ENCODE measurements at places on chromosomes 5 and 9.
A peak's percentile ranks its signal among the peaks of the same experiment; 100 is the strongest.

DNA sequence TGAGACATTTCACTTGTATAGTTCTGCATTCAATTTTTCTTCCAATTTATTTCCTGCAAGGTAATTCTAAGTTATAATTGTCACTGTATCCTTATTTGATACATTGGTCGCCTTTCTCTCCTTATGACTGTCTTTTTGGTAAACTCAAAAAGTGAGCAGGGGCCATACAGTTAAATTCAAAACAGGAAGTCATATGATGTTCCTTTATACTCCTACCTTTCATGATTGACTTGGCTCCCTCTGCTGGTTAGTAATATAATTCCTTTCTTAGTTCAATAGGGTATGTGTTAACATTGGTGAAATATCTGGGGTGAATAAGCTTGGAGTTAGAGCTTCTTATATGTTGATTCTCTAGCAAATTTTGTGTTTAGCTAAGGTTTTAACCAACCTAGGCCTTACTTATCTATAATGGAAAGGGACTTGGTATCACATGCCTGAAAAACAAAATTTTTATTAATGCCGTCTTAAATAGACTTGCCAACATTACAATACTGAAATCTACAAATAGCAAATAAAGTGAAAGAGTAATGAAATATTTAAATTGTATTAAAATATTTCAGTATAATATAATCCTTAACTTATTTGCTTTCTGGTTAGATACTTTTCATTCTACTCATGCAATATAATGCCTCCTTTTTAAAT, 6.0 kb upstream of the NIPBL start:
- peak; percentile 60 for DNase-seq

- DNase-seq, result no peak
These were observed 188.8 kb downstream of the COMMD10 start for GRCh38 chr5:116273448-116274242.

- DNase-seq, result no peak
These were observed 1198.6 kb downstream of the CDH12 start for GRCh38 chr5:21654556-21654955.

DNA sequence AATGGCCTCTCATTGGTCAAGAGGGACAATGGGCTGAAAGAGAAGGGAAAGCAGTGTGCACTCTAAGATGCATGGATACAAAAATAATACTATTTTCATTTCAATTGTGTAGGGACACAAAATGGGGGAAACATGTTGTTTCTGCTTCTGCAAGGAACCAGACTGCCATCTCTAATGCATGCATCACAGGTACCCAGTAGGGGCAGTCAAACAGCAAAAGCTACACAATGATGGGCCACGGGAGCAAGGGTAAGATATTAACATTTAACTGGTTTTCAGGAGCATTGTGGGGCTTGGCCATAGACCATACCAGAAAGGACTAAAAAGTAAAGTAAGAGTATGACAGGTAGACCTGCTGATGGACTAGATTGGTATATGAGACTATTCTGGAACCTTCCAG, 535.8 kb downstream of the SPATA31D1 start:
- DNase-seq, result no peak

DNA sequence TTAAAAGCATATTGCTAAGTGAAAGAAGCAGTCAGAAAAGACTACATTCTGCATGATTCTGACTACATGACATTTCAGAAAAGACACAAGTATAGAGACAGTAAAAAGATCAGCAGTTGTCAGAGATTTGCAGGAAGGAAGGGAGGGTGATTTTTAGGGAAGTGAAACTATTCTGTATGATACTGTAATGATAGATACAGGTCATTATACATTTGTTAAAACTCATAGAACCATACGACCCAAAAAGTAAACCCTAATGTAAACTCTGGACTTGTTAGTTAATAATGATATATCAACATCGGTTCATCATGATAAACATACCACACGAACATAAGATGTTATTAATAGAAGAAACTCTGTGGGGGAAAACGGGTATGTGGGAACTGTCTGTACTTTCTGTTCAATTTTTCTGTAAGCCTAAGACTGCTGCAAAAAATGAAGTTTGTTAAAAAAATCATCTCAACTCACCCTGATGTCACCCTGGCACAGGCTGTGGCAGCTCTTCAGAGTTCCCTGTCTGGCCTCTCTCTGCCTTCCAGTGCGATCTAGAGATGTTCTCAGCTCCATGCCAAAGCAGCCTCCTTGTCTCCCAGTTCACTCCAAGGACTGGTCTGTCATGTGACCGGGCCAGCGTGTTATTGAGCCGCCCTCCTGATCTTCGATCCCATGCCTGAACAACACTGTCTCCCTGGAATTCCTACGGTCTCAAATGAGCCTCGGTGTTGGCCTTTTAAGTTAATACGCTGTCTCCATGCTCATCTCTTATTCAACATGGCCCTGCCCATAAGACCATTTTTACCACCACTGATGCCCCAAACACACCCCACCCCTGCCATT, 35.4 kb downstream of the PRLR start:
- DNase-seq, result no peak

DNA sequence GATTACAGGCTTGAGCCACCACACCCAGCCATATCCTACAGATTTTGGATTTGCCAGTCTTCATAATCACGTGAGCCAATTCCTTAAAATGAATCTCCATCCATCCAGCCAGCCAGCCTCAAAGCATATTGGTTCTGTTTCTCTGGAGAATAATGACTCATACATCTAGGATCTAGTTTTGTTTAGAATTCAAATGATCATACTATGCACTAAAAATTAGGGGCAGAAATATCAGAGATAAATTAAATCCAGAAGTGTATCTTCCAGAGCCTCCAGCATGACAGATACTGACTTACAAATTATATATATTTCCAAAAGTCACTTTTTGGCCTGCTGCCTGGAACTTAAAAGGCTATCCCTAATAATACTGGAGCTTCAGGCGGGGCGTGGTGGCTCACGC, 119.1 kb upstream of the NR5A1 start:
- DNase-seq, result no peak

DNA sequence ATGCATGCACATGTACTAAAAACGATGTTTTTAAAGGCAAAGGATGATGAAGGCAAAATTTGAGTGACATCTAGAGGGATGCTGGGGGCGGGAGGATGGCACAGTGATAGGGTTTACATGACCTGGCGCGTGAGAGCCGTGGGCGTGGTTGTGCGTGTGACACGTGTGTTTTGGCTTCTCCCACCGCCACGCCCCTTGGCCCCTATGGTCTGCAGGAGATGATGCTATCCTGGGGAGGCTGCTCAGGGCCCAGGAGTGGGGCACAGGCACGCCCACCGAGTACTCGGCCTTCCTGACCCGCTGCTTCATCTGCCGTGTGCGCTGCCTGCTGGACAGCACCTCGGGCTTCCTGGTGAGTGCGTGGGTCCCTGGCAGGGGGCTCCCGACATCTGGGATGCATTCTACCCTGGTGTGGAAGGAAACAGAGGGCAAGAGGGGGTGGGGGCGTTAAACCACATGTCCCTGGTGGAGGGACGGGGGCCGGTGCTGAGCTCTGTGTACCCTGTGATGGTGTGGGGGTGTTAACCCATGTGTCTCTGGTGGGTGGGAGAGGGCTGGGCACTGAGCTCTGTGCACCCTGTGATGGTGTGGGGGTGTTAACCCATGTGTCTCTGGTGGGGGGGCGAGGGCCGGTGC, 19.2 kb upstream of the EXOC3 start:
- DNase-seq, result no peak

DNA sequence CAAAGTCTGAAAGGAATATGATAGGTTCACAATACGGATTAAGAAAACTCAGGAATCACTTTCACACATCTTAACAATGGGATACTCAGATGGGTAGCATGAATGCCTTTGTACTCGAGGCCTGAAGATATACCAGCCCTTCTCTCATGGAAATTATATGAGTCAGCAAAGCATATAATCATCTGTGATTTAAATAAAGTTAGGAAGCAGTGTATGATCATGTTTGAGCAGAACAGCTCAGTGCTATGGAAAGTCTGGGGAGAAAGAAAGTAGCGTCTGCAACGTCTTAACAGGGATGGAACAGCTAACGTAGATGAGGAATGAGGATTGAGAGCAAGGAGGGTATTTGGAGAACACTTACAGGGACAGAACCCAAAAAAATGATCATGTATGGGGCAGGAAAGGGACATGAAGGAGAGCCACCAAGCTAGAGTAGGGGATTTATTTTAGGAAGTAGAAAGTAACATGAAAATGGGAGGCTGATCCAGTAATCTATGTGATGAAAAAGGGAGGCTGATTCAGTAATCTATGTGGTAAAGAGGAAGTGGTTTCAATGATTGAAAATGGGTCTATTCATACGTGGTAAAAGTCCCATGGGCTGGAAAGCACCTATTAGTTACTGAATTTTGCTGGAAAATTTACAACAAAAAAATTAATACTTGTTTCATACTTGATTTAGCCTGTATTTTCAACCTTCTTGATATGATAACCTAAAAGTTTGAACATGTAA, 85.9 kb downstream of the GNA14 start:
- DNase-seq, result no peak

- DNase-seq, result no peak
These were observed 34.2 kb downstream of the SUSD1 start for GRCh38 chr9:112140936-112141335.

DNA sequence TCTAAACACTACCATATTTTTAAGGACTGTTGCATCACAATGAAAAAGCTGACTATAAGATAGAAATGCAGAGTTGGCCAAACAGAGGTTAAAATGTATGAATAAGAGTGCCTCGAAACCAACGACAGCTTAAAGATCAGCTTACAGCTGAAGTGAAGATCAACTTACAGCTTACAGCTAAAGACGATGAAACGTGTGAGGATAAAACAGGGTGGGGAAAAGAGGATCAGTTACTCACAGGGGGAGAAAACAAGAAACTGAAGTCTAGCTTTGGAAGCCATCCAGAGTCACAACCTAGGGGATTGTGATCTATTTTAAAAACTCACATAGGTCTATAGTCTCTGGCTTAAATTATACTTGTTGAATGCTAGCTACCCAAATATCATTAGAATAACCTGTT, 220.0 kb downstream of the SNCAIP start:
- DNase-seq, result no peak

DNA sequence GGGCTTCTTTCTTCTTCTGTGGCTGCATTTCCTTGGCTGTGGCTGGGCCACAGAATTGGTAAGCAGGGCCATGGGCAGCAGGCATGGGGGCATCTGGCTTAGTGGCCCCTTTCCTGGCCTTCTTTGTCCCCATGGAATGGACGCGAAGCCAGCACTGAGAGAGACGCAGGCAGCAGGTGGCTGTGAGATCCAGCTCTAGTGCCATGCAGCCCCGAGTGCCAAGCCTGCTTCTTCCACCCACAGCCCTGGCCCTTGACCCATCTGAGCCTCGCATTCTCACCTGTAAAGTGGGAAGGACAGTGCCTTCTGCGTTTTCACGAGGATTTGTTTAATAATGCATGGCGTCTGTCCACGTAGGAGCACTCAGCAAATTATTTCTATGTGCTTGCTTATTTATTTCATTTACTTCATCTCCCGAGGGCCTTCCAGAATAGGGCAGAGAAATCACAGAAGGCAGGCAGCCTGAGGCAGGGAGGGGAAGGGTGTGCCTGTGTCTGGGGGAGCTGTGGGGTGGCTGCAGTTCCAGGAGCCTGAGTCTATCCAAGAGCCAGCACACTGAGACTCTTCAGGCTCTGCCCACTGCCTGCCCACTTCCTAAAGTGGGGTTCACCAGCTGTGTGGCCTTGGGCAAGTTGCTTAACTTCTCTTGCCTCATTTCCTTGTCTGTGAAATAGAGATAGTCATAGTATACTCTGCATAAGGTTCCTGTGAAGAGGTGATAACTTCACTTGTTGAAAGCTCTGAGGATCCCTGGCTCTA, 55.2 kb downstream of the NTNG2 start:
- DNase-seq, result no peak

DNA sequence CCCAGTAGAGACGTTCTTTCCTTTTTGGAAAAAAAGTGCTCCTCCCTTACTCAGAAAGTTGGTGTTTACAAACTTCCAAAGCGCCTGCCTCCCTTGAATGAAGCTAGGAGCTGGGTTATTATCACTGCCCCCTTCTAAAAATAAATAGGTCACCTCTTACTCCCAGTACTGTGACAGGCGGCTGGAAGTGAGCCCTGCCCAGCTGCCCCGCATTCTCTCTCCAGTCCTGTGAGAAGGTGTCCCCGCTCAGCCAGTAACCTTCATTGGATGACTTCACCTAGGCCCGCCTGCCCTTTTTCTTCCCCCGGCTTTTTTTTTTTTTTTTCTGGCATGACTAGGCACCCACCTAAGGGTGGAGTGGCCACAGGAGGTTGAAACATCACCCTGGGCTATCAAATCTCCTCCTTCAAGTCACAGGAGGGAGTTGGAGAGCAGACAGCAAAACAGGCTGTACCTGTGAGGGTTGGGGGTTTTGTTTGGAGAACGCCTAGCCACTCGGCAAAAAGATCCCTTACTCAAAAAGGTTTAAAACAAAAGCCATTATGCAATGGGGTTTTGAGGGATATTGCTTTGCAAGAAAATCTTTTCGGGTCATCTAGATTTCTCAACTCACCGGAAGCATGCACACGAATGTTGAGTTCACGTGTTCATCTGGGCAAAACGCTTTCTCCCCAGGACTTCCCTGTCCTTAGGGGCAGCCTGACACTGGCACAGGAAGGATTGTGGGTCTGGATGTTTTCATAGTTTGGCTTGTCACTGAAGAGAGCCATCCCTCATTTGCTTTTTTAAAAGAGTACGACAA, 43.3 kb upstream of the ZNF622 start:
- peak; percentile 57 for DNase-seq

GRCh38 chr5:81371354-81371876, 22.5 kb downstream of the ACOT12 start:
- no peak for DNase-seq

Data from urothelium cell line (cell line).